Activated CD4-positive, alpha-beta T cell treated with anti-CD3 and anti-CD28 coated beads, Interleukin-2, amount 50 U/mL, for 4 hours (primary cell): ENCODE measurements at places on chromosomes 11 and 22.

DNA sequence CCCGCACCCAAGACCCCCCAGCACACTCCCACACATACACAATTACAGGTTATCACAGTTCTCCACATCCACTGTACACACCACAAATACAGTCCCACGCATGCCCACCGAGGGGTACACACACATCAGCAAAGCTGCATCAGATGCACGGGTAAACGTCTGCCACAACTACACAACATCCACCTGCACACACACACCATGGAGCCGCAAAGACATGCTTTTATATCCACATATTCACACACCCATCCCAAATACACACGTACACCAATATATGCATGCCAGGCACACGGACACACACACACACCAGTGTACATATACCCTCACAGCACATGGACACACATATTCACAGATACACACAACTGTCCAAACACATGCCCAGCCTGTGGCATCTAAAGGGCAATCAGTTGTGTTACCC lies 5.4 kb upstream of the KCNJ4 start:
- no peak for DNase-seq

GRCh38 chr11:112166562-112166961 lies 610 bp upstream of the TEX12 start:
- no peak for DNase-seq

- DNase-seq: no peak
Observed at GRCh38 chr11:123494195-123495050, 64.4 kb downstream of the GRAMD1B start.

- no peak for DNase-seq
Observed at GRCh38 chr22:27310966-27311697, 490.4 kb downstream of the MN1 start.

DNA sequence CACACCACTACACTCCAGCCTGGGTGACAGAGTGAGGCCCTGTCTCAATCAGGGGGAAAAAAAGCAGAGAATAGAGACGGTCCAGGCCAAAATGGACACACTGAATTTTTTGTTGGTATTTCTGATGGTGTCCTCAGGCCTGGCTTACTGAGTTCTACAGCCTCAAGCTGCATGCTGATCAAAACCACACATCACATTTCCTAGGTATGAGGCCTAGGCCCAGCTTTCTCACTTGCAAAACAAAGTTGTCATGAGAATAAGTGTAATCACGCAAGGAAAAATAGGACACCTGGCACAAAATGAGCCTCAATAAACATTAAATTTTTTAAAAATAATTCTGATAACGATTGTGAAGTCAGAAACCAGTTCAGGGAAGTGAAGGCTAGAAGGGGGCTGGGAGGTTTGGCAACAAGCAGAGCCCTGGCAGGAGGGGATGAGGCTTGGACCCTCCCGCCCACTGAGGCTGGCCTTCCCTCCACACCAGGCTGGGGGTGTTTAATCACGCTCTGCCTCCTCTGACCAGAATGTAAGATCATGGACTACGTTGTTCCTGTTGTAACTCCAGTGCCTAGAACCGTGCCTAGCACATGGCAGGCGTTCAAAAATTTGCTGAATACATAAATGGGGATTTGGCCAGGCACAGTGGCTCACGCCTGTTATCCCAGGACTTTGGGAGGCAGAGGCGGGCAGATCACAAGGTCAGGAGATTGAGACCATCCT lies 18.1 kb downstream of the PACSIN2 start:
- DNase-seq: no peak

DNA sequence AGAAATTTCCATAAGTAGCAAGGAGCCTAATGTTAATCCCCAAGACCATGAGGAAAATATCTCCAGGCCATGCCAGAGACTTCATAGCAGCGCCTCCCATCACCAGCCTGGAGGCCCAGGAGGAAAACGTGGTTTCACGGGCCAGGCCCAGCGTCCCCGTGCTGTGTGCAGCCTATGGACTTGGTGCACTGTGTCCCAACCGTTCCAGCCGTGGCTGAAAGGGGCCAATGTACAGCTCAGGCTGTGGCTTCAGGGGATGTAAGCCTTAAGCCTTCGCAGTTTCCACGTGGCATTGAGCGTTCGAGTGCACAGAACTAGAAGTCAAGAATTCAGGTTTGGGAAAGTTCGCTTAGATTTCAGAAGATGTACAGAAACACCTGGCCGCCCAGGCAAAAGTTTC lies 510.7 kb downstream of the CNTN5 start:
- no peak for DNase-seq

GRCh38 chr11:1226226-1226985 lies 3.5 kb downstream of the MUC5B start:
- DNase-seq: no peak

- DNase-seq: no peak
Observed at GRCh38 chr22:17436981-17437412, 67.7 kb downstream of the CECR2 start.

DNA sequence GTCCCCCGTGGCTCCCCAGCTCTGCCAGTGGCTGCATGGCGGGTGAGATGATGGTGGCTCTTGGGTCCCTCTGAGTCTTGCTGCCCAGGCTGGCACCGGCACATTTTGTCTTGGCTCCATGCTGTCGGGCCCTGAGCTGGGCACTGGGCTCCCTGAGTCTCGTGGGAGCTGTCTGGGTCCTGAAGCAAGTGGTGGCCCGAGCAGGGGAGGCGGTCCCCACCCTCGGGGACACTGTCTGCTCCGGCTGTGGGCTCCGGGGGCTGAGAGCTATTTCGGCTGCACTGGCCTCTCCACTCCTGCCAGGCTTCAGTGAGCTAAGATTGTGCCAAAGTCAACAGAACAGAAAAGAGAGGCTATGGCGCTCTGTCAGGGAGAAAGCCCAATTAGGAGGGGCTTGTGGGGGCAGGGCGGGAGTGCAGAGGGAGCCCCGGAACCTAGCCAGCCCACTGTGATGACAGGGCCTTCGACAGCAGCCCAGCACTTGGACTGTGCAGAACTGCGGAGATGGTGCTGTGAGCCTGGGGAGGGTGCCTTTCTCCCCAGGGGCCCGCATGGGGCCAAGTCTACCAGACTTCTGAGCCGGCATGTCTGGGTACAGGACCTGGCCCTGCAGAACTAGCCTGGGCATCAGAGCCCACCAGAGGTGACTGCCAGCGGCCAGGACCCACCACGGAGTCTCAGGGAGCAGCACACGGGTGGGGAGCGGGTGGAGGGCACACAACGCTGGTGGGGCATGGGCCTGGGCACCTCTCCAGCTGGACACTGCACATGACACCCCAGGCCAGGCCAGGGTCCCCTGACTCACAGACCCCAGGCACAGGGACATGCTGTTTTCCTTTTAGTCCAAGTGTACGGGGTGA lies 38.0 kb downstream of the RTN4R start:
- DNase-seq: no peak

GRCh38 chr11:82858133-82858532 lies 42.1 kb downstream of the PRCP start:
- no peak for DNase-seq

DNA sequence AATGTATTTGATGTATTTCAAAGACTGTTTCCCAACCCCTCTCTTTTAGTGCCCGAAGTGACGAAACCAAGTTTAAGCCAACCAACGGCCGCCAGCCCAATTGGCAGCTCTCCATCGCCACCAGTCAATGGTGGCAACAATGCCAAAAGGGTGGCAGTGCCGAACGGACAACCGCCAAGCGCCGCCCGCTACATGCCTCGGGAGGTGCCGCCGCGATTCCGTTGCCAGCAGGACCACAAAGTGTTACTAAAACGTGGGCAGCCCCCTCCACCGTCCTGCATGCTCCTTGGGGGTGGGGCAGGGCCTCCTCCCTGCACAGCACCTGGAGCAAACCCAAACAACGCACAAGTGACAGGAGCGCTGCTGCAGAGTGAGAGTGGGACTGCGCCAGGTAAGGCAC lies 84.1 kb downstream of the TNRC6B start:
- DNase-seq: no peak

DNA sequence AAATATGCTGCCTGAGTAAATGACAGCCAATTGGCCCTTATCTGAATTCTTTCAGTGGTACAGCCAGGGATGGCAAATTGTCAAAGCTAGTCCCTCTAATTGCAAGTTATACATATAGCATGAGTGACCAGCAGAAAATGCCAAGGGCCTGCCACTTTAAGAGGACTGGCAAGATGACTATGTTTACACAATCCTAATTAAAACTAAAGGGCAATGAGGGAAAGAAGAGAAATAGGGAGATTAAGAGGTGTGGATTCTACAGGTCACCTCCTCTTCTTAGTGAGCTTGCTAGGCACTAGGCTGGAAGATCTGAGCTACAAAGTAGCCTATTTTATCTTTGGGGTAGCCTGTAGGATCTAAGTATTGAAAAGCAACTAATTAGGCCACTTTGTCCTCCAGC lies 13.5 kb downstream of the NUMA1 start:
- DNase-seq: no peak

DNA sequence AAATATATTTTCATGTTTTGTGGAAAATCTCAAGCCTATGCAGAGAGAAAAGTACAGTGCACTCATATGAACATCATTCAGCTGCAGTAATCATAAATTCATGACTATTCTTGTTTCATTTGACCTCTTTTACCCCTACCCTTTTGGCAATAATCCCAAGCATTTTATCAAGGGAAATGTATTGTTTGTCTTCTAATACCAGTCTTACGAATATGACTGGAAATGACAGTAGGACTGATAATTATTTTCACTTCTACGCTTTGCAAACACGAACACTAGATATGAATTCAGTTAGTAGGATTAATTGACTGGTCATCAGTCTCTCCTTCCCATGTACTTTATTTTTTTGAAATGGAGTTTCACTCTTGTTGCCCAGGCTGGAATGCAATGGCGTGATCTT lies 90.3 kb downstream of the MTMR3 start:
- DNase-seq: no peak

GRCh38 chr11:115469361-115469760 lies 34.9 kb downstream of the CADM1 start:
- DNase-seq: no peak

GRCh38 chr11:22599458-22599857 lies 26.2 kb downstream of the FANCF start:
- DNase-seq: no peak

DNA sequence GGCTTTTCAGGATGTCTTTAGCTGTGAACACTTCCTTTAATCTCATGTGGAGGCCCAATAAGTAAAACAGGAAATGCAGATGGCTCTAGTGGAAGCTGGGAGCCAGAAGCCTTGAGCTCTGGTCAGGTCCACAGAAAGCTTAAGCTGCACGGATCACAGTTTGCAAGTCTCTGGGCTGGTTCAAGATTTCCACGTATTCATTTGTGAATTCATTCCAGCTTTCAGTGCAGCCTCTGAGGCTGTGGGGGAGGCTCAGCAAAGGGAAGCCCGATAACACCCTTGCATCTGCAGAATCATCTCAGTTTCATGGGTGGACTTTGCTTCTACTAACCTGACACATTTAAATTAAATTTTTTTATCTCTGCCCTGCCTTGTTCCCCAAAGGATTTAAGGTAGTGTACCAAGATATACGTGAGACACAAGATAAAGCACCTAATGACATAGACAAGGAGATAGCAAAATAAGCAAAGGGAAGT lies 65.6 kb downstream of the ISX start:
- DNase-seq: no peak

DNA sequence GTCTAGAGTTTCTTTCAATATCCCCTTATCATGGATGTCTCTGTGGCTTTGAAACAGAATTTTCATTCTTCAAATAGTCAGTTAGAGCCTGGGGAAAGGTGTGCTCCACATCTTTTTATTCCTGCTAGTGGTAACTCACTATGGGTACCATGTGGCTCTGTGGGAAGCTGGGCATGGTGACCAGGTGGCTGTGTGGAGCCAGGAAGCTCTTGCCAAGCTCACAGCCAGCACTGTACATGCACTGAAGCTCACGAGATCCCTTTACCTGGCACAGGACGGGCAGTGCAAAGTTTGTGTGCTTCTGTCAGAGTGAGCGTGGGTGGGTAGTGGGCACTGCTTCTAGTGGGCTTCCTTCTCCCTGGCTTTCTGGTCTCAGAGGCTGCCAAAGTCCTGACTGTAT lies 6.3 kb upstream of the KDM4F start:
- no peak for DNase-seq
